SHP77 (cell line): ENCODE measurements at places on chromosomes 1 and 21.

- DNase-seq, result no peak
Measured at GRCh38 chr21:45937721-45938452, 43.7 kb upstream of the COL6A1 start.

DNA sequence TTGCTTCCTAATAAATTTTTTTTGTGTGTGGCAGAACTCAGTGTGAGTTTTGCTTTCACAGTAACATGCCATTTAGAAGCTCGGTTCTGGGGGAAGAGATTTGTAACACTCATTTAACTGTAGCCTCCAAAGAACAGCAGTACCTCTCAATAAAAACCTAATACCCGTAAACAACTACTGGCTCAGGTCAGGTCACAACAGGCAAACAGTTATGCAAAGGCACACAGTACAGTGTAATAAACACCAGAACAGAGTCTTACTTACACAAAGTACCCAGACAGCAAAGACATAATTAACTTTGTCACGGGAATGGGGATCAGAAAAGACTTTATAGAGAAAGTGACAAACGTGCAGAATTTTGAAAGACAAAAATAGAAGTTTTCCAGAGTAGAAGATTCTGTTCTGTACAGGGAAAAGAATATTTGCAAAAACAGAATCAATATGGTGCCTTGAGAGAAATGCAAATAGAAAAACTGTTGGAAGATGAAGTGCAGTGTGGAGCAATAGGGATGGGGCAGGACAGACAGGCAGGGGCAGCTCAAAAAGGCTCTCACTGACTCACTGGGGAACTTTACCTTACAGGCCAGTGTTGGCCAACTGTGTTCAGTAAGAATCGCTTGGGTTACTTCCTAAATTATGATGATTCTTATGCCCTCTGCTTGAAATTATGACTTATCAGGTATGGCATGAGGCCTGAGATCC is 38.8 kb downstream of the EGLN1 start:
- no peak for DNase-seq

- DNase-seq, result no peak
Measured at GRCh38 chr1:91725989-91726721, 159.8 kb downstream of the TGFBR3 start.

DNA sequence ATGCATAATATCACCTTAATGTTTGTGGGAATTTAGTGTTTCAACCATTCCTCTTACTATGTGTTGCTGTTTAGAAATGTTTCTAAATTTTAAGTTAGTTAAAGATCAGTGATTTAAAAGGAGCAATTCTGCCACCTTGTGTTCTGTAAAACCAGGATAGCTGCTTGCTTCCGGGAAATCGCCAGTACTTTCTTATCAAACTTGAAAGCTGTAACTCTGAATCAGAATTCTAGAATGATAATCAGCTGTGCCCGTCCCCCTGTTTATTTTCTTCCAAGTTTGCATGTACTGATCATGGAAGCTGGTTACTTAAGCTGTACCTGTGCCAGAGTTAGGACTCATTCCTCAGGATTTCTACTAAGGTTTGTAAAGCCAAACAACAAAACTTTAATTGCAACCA is 656.4 kb downstream of the LTN1 start:
- DNase-seq, result no peak

DNA sequence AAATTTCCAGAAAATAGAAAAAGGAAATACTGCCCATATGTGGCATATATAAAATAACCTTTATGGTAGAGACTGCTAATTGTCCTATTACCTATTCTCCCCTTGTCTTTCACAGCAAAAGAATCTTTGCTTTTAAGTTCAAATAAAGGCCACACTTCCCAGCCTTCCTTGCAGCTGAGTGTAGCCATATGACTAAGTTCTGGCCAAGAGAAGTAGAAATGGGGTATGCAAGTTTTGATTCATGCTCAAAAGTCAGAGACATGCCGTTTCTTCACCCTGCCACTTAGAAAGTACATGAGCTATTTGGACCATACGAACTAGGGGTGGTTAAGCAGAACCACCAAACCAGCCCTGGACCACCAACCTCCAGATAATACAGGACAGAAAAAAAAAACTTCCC is 18.3 kb upstream of the S100A2 start:
- DNase-seq, result no peak

DNA sequence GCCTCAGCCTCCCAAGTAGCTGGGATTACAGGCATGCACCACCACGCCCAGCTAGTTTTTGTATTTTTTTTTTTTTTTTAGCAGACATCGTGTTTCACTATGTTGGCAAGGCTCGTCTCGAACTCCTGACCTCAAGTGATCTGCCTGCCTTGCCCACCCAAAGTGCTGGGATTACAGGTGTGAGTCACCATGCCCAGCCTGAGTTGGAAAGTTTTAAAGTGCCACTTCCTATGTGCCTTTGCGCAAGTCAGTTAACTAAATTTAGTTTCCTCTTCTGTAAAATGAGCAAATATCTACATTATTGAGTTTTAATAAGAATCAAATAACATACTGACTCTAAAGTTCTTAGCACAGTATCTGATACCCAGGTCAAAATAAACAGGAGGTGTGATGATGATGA is 12.4 kb downstream of the SLC19A2 start:
- no peak for DNase-seq

DNA sequence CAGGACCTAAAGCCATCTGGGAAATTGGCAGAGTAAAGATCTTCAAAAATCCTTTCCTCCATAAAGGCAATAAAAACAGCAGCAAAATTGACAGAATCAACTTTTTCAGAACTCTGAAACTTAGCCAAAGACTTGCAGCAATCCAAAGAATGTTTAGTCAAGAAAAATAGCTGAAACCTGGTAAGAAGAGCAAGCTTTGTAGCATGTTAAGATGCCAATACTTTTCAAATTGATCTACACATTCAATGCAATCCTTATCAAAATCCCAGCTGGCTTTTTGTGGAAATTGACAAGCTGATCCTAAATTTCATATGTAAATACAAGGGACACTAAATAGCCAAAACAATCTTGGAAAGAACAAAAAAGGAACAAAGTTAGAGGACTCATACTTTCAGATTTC is 23.8 kb upstream of the FAM163A start:
- DNase-seq, result no peak

- DNase-seq, result no peak
Measured at GRCh38 chr1:75841421-75841820, 44.7 kb downstream of the MSH4 start.
